ENCODE measurements at places on chromosomes 6 and 20.

DNA sequence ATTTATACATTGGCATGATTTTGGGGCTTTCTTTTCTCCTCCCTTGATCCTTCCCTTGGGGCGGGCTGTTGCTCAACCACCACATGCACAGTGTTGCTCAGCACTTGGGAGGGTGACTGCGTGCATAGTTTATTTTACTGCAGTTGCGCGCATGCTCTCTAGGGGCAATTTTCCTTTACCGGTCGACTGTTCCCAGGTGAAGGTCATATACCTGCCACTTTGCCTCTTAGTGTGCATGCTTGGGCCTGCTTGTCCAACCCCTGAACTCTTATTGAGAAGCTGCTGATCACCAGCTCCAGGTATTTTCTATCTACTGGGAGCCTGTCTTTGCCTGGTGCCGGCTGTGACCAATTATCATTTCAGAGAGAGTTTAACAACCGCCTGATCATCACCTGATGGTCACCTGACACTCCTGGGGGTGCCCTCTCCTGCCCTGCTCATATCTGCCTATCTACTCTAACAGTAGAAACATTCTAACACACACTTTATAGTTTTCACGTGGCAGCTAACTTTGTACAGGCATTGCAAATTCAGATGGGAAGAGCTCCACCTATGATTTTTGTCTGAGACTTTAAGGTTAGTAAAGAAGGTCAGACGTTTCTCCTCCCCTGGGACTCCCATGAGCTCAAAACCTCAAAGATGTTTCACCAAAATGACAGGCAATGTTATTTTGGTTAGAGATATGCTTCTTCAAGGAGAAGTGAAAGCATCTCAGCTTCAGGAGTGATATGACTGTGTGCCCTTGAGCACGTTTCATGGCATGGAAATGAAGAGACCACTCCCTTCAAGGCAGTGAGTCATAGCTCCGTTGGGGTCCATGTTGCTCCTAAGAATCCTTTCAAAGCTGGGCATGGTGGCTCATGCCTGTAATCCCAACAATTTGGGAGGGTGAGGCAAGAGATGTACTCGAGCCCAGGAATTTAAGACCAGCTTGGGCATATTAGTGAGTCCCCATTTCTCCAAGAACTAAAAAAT lies 227.5 kb upstream of the MYLIP start:
- peak; percentile 81 for DNase-seq

DNA sequence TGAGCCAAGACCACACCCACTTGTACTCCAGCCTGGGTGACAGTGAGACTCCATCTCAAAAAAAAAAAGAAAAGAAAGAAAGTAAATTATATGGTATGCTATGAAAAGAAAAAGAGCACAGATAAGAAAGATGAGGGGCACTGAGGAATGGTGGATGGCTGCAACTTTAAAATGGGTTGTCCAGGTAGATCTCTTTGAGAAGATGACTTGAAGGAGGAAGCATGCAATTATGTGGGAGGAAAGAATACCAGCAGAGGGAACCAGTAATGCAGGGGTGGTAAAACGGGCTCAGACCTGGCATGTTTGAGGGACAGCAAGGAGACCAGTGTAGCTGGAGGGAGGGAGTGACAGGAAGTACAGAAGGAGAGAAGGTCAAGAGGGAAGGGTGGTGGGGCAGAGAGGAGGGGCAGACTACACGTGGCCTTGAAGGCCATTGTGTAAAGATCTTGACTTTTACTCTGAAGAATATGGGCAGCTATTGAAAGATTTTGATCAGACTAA lies 22.3 kb downstream of the LINC00237 start:
- DNase-seq, result no peak

- no peak for DNase-seq
Measured at GRCh38 chr6:120096696-120097260, 747.2 kb upstream of the MAN1A1 start.

- DNase-seq, result peak; percentile 52
Measured at GRCh38 chr6:165184192-165184979, 125.0 kb downstream of the C6orf118 start.

GRCh38 chr6:105711216-105711615 lies 308.3 kb upstream of the PREP start:
- no peak for DNase-seq

DNA sequence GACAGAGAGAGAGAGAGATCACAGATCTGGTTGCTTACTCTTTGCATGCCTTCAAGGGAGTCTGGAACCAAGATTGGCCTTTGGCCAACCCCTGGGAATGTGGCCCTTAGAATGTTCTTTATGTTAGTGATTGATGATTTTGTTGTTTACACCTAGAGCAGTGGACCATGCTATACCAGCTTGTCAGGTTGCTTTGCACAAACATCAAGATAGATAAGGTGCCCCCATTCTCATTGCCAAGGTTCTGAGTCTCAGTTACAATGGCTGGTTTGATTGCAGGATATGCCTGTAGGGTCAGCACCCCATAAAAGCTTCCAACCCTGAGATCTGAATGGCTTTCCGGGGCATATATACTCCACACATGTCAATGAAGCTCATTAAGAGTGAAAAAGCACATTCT lies 53.5 kb upstream of the SLC2A12 start:
- no peak for DNase-seq

DNA sequence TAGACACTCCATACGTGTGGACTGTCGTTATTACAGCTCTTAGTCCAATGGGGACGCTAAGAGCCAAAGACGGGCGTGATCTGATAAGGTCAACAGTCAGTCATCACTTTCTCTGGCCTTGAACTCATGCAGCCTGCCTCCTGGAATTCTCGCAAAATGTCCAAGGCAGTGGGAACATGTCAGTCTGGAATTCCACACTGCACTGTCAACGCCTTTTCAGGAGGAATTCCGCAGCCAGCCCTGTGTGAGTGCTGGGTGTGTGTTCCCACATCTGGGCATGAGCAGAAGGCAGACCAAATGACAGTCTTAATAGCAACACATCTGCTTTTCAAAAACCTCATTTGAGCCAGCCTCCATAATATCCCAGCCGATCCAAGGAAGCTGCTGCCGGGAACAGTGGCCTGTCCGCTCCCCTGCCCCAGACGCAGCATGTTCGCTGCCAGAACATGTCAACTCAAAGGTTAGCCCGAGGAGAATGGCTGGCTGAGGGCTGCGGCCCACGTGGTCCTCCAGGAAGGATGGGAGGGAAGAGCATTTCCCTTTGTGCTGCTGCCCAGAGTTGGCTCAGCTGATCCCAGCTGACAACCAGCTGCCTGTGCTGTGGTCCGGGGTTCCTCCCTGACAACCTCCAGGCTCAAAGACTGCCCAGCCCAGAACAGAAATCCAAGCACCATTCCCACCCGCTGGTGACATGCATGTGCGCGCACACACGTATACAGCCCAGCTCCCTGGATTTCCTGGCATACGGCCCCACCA lies 103.1 kb downstream of the SULF2 start:
- no peak for DNase-seq

DNA sequence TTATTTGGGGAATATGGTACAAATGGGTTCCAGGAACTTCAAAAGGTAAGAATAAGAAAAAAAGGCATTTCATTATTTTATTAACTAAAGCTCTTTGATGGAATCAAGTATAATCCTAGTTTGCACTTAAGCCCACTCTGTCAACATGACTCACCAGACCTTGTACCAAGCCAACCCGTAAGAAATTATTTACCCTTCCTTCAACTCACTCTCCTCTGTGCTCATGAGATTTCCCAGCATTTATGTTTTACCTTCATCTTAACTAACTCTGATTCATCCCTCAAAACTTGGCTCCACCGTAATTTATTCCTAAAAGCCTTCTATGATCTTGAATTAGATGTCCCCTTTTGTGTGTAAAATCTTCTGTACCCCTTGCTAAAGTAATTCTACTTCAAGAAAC lies 308.7 kb downstream of the PKHD1 start:
- DNase-seq, result no peak

DNA sequence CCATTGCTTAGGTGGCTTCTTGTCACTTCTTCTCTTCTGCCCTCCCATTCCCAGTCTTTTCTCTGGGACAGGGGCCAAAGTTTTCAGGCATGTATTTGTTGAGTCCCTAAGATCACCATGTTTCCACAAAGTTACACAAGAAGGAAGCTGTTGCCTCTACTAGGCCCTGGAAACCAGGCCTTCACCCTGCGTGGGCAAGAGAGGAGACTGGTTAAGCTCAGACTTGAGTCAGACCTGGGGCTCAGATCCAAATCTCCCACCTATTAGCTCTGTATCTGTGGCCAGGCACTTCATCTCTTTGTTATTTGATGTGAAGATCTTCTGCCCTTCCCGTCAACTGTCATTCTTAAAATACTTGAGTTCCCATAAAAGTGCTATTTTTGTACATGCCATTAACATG lies 154.6 kb downstream of the SASH1 start:
- no peak for DNase-seq

DNA sequence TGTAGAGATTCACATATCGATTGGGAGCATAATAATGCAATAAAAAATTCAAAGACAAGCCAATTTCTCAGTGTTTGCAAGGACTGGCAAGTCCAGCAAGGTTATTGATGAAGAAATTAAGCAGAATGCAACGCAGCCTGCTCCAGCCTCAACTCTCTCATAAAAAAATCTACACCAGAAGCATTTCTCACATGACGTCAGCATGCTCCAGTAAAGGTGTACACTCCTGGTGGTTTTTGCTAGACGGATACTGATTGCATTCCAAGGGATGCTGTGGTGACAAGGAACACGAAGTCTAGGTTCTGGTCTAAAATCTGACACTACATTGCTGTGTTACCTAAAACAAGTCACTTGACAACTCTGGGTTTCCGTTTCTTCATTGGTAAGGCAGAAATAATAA lies 167.4 kb upstream of the PRND start:
- no peak for DNase-seq

GRCh38 chr20:41017448-41018042 lies 11.1 kb upstream of the TOP1 start:
- DNase-seq, result no peak

- no peak for DNase-seq
Measured at GRCh38 chr6:75483136-75483952, 10.3 kb downstream of the FILIP1 start.

GRCh38 chr6:128316258-128316929 lies 204.0 kb downstream of the PTPRK start:
- DNase-seq, result no peak

DNA sequence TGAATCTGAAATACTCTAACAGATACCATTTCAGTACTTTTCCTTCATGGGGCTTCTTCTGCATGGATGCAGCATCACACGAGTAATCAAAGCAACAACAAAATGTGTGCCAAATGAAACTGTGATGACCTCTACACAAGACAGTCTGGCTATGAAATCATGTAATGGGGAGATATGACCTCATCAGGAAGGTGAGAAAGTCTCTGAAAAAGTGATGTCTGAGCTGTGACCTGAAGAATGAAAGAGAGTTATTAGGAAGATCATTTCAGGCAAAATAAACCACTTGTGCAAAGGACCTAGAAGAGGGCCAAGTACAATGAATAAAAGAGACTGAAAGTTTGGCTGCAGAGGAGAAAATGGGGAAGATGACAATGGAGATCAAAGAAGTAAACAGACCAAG lies 182.8 kb downstream of the PTPRK start:
- DNase-seq, result no peak

DNA sequence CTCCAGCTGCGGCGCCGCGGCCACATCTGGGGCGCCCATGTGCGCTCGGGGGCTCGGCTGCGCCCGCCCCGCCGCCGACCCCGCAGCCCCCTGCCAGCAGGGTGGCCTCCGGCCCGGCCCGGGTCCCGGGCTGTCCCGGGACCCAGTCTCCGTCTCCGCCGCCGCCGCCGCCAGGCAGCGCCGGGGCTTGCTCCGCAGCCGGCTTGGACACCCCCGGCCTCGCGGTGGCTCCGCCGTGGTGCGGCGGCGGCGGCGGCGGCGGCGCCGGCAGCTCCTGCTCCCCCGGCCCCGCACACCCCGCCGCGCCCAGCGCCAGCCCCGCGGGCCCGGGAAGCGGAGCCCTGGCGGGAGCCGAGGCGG lies 219 bp downstream of the ISM1 start:
- no peak for DNase-seq

DNA sequence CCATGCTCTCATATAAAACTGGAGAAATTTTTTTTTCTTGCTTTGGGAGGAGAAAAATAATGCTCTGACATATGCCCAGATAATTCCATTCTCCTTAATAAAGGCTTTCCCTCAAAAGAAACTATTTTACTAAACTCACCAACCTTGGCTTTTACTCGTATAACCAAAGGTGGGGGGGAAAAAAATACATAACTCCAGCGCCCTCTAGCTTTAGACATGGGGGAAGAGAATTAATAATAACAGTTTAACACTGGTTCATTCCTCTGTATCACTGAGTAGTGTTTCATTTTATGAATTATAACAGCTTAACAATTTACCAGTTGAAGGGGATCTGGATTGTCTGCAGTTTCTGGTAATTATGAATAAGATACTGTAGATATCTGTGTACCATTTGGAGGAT lies 1226.1 kb downstream of the GRIK2 start:
- DNase-seq, result peak; percentile 5

GRCh38 chr6:12653486-12653885 lies 63.1 kb upstream of the PHACTR1 start:
- DNase-seq, result no peak

DNA sequence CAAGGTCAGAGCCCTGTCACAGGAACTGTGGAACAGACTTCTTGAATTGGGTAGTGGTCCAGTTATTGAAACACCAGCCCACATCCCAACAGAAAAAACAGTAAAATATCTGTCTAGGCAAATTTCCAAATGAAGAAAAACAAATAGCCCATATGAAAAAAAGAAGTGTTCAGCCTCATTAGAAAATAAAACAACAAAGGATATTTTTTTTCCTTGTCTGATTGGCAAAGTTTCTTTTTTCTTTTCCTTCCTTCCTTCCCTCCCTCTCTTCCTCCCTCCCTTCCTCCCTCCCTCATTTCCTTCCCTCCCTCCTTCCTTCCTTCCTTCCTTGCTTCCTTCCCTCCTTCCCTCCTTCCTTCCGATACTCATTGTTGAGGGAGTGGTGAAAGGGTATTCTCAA lies 20.6 kb upstream of the RIMS4 start:
- DNase-seq, result no peak

GRCh38 chr6:137040393-137040792 lies 4.4 kb downstream of the IL20RA start:
- no peak for DNase-seq

- no peak for DNase-seq
Measured at GRCh38 chr6:14834851-14835530, 410.9 kb upstream of the JARID2 start.

GRCh38 chr6:165439928-165440554 lies 130.6 kb upstream of the C6orf118 start:
- no peak for DNase-seq

Measured in HL-60 (cell line).